ENCODE measurements at places on chromosomes 16 and 17.
A peak's percentile ranks its signal among the peaks of the same experiment; 100 is the strongest.

DNA sequence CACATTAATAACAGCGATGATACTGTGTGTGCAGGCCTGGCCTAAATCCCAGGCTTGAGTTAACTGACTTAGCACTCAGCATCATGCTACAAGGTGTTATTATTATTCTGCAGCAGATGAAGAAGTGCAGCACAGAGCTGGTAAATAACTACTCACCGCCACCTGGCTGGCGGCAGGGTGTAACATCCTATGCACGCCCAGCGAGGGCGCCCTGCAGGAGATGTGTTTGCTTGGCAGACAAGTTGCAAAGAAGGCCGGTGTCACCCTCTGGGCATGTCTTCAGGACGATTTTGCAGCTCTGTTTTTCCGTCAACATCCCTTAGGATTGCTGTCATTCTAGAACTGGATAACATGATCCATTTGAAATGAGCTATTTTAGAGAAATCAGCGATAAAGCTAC lies 30.1 kb downstream of the DNAH9 start:
- DNase-seq, result no peak

DNA sequence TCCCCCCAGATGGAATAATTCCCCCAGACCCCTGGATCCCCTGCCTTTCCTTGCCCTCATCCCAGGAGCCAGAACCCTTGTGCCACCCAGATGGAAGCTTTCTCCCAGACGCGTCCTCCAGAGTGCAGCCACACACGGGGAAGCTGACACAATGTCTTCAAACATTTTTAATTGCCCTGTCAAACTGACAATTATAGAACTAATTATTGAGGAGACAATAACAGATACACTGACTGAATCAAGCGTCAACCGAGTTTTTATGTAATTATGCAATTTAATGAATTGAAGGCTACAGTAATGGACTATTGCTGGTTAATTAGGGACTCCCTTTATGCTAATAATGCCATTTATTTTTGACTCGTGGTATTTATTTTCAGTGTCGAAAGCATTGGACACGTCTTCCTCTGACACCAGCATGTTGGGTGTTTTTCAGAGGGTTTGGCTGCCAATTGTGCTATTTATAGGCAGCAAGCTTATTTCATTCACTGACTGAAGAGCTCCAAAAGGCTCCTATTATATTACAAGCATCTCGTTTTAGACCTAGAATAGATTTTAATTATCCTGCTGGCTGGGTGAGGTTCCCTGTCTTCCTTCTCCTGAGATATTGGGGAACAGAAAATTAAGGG lies 298.2 kb upstream of the C16orf82 start:
- DNase-seq, result no peak

DNA sequence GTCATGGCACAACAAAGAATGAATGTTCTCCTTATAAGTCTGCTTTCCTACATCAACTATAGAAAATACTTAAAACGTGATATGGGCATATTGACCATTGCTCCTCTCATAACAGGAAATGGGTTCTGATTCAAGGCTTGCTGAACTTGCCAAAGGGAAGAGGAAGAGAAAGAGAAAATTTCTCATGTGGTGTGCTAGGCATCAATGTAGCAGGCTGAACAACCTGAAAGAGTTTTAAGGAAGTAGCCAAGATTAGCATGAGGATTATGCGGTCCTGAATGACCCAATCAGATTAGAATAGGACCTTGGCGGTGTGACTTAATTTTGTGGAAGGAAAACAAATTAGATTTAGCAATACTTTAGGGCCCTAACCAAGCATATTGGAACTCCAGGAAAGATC lies 617.7 kb upstream of the CDH11 start:
- no peak for DNase-seq

- DNase-seq, result no peak
Observed at GRCh38 chr17:45775148-45775547, 9.0 kb upstream of the CRHR1 start.

GRCh38 chr16:30722443-30722842 lies 23.5 kb downstream of the SRCAP start:
- no peak for DNase-seq

GRCh38 chr16:67871256-67871655 lies 1.6 kb upstream of the EDC4 start:
- DNase-seq, result no peak

GRCh38 chr17:21132428-21132827 lies 5.7 kb downstream of the DHRS7B start:
- DNase-seq, result no peak

- DNase-seq, result no peak
Observed at GRCh38 chr16:3063625-3064386, 1.6 kb upstream of the IL32 start.

- no peak for DNase-seq
Observed at GRCh38 chr17:80718428-80718827, 173.8 kb downstream of the RPTOR start.

- DNase-seq, result no peak
Observed at GRCh38 chr16:86578611-86579267, 390 bp downstream of the FOXL1 start.

GRCh38 chr17:79812353-79813258 lies 15.7 kb upstream of the CBX8 start:
- no peak for DNase-seq

- no peak for DNase-seq
Observed at GRCh38 chr17:80861418-80861815, 130.2 kb upstream of the CHMP6 start.

GRCh38 chr17:49890077-49890821 lies 42.4 kb upstream of the TAC4 start:
- DNase-seq, result no peak

- DNase-seq, result no peak
Observed at GRCh38 chr16:3295783-3296182, 9.4 kb downstream of the TIGD7 start.

DNA sequence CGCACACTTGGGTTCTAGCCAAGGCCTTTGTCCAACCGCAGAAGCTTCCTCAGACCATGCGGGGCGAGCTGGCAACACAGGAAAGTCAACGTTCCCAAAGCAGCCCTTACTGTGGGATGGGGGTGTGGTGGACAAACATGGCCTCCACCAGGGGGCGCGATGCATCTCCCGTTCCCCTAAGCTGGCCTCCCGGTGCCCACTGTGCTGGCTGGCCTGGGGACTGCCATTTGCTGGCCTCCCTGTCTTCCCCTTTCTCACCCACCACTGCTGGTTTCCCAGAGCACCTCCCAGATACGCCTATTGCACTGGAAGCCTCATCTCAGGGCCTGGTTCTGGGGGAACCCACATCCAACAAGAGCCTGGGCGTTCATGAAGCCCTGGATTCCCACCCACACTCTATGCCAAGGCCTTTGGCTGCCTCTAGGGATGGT lies 145.3 kb downstream of the IRF8 start:
- DNase-seq, result peak; percentile 59
